Foreskin melanocyte (primary cell): ENCODE measurements at places on chromosomes 5 and 9.

DNA sequence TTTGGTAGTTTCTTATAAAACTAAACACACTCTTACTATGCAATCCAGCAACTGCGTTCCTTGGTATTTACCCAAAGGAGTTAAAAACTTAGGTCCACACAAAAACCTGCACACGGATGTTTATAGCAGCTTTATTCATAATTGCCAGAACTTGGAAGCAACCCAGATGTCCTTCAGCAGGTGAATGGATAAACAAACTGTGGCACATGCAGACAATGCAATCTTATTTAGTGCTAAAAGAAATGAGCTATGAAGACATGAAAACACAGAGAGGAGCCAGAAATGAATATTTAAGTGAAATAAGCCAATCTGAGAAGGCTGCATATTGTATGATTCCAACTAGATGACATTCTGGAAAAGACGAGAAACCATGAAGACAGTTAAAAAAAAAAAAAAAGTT, 10.7 kb downstream of the WNK2 start:
- DNase-seq, result no peak

GRCh38 chr9:32716425-32716824, 66.9 kb upstream of the TMEM215 start:
- no peak for DNase-seq

- DNase-seq, result peak; percentile 79
These were observed 213.0 kb downstream of the FBXL17 start for GRCh38 chr5:108168915-108169314.

DNA sequence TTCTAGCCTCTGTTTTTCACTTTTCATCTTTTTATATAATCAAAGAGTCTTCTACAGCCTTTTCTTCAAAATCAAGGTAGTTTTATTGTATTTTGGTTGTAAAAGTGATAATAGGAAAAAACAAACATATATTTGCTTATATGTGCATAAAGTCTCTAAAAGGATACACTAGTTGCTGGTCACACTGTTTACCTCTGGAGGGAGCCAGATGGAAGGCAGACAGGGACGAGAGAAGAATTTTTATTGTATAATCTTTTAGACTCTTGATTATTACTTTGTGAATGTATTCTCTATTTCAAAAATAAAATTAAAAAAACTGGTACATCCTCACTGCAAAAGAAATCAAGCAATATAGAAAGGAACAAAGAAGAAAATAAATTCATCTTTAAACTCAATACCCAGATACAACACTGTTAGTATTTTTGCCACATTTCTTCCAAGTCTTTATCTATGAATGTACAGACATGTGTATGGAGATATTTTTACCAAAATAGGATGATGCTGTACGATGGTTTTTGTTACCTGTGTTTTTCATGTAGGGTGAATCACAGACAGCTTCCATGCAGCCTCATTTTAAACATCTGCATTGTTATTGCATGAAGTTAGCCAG, 6.1 kb upstream of the RNF183 start:
- peak; percentile 30 for DNase-seq

- no peak for DNase-seq
These were observed 69.9 kb downstream of the HSPA4 start for GRCh38 chr5:133121611-133122150.
